ENCODE measurements at places on chromosomes 16 and 17.

- DNase-seq, result no peak
These were observed 97.6 kb upstream of the DNAH17 start for GRCh38 chr17:78674595-78675315.

DNA sequence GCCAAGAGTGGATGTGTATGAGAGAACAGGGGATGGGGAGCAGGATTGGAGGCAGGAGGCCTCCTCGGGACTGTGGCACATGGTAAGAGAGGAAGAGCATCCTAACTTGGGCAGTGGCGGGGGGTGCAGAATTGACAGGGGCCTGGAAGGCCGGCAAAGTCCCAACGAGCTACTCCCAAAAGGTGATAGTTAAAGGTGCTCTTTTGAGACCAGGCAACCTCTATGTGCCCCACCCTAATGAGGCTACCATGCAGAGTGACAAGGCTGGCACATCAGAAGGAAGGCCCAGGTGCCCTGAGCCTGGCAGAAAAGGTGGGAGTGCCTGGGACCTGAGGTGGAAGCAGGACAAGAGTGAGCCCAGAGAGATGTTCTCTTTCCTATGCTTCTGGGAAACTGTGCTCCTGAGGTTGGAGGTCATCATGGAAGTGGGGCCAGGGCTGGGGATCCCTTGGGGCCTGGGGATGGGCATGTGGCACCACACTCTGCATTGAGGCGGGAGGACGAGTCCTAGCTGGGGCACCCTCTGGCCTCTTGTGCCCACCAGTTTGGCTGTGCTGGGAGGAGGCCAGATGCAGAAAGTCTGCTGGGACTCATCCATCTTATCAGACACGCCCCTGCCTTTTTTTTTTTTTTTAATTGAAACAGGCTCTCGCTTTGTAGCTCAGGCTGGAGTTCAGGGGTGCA lies 5.9 kb downstream of the RAB11FIP4 start:
- DNase-seq, result no peak

DNA sequence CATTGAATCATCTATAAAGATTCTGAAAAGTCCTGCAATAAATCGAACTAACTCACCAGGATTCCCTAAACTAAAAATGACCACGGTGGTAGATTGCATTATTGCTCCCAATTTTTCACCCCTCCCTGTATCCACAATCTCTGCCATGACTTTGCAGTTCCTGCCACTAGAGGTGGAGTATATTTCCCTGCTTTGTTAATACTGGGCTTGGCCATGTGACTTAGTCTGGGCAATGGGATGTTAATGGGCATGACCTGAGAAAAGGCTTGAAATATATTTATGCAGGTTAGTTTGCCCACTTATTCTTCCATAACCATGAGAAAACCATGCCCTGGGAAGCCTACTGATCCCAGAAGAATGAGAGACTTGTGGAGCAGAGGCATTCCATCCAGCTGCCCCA lies 59.1 kb downstream of the NOG start:
- no peak for DNase-seq

- no peak for DNase-seq
These were observed 6.4 kb upstream of the ARL2BP start for GRCh38 chr16:57238682-57239081.

GRCh38 chr17:50219939-50220465 lies 18.6 kb upstream of the COL1A1 start:
- no peak for DNase-seq

DNA sequence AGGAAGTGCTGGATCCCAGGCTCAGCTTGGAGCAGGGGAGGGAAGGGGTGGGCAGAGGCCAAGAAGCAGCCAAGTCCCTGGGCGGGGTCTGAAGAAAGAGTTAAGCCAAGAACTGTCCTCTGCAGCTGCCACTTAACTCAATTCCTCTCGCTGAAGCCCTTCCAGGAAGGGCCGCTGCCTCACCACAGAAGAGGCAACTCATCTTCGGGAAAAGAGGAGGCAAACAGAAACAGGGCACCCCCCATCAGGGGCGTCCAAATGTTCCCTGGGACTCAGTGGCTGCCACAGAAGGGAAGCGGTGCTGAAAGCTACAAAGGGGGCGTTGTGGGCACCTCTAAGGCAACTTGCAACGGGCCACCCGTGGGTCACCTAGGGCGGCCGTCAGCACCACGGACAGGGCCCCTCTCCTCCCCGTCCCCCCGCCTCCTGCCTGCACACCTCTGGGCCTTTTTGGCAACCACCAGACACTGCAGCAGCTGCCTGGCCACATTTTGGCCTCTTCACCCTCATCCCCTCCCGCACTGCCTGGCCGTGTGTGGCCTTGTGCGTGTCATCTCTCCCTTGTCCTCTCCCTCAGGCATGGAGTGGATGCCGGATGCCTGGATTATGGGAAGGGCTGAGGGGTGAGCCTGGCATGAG lies 2.5 kb downstream of the TLCD3B start:
- DNase-seq, result peak; percentile 27

GRCh38 chr16:22347100-22347820 lies 27.2 kb downstream of the CDR2 start:
- DNase-seq, result no peak

DNA sequence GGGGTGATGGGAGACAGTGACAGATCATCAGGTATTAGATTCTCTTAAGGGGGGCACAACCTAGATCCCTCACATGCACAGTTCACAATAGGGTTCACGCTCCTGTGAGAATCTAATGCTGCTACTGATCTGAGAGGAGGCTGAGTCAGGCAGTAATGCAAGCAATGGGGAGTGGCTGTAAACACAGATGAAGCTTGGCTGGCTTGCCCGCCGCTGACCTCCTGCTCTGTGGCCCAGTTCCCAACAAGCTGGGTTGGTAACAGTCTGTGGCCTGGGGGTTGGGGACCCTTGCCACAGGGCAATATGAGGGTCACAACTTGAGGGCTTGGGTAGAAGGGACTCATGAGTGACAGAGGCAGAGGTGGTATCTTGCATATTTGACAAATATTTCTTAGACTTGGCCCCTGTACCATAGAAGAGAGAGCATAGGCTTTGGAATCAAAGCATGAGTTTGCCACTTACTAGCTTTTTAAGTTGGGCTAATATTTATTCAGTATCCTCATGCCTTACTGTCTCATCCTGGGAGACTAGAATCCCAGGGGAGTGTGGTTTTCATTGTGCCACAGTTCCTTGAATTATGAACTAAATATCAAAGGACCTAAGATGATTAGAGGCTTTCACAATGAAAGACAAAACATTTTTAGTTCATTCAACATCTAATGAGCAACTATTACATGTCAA lies 133.4 kb downstream of the SPACA3 start:
- DNase-seq, result no peak

DNA sequence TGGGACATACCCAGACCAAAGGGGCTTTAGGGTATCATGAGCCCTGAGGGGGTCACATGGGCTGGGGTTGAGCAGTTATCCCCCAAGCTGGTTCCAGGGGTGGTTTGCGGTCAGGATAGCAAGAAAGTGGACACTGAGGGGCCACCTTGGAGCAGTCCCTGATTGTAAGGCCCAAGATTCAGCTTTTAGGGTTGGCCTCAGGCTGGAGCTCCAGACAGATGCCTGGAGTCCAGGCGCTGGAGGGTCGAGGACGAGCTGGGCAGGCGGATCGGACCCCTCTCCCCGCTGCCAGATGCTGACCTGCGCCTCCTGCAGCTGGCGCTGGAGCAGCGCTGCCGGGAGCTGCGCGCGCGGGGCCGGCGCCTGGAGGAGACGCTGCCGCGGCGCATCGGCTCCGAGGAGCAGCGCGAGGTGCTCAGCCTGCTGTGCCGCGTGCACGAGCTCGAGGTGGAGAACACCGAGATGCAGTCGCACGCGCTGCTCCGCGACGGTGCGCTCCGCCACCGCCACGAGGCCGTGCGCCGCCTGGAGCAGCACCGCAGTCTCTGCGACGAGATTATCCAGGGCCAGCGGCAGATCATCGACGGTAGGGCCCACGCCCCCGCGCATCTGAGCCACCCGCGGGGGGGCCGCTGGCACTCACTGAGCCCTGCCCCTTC lies 10.0 kb downstream of the BTBD17 start:
- no peak for DNase-seq

All from CD8-positive, alpha-beta T cell (primary cell).